ENCODE measurements at places on chromosomes 13 and 19.

GRCh38 chr13:110479215-110479545 lies 82.3 kb downstream of the RAB20 start:
- no peak for DNase-seq

- DNase-seq = no peak
Observed at GRCh38 chr19:42277821-42278451, 8.9 kb downstream of the CIC start.

GRCh38 chr19:4369109-4369887 lies 25.9 kb downstream of the MPND start:
- no peak for DNase-seq

- peak; percentile 86 for DNase-seq
Observed at GRCh38 chr13:24683838-24684599, 3.8 kb downstream of the ATP12A start.

- no peak for DNase-seq
Observed at GRCh38 chr19:5717215-5717935, 2.6 kb downstream of the LONP1 start.

GRCh38 chr19:31223740-31224534 lies 125.3 kb downstream of the TSHZ3 start:
- no peak for DNase-seq

DNA sequence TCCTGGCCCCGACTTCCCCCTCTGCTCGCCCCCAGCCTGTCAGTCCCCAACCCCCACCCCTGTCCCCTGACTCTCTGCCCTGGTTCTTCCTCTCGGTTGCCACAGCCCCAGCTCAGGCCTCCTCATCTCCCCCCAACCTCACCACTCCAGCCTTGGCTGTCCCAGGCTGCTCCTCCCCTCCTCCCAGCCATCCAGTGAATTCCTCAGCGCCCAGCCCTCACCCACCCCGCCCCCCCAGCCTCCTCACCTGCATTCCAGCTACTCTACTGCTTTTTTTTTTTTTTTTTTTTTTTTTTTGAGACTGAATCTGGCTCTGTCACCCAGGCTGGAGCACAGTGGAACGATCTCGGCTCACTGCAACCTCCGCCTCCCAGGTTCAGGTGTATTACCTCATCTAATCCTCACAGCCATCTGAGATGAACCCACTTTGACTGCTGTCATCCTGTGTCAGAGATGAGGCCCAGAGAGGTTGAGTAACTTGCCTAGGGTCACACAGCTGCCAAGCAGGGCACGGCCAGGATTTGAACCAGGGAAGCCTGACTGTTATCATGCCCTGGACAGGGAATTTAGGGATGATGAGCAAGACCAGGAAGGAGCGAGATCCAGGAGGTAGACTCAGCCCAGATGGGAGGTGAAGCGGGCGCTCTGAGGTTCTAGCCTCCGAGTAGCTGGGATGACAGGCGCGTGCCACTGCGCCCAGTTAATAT lies 2.6 kb downstream of the SULT2B1 start:
- DNase-seq = no peak

DNA sequence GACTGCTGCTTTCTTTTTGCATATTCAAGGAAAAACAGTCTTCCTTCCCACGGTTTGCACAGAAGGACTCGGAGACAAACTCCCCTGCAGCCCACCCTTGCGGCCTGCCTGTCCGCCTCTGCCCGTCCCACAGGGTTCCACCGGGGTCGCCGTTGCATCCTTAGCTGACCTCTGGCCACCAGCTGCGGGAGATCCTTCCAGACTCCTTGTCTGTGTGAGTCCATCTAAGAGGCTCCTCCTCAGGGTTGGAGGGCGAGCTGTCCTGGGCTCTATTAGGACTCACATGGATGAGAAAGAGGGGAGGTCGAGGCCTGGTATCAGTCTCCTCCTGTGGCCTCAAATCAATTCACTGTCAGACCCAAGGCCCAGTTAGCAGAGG lies 39.2 kb downstream of the KLF2 start:
- DNase-seq = no peak

DNA sequence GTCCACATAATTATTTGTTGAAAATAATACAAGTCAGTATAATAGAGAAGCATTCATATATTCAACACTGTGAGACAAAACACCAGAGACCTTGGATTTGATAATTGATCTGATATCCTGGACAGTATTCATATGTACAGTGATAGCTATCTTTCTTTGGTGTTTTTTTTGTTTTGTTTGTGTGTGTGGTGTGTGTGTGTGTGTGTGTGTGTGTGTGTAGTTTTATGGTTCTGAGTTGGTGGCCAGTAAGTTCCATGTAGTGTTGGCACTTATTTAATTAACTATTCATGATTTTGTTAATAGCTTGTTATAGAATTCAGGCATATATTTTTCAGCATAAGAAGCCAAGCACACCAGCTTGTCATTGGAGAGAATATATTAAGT lies 1.6 kb upstream of the ANGPTL6 start:
- DNase-seq = no peak

GRCh38 chr19:39133431-39134270 lies 8.1 kb downstream of the PAK4 start:
- DNase-seq = peak; percentile 33

GRCh38 chr13:76383676-76384461 lies 502.3 kb downstream of the KCTD12 start:
- no peak for DNase-seq

GRCh38 chr19:38270587-38271167 lies 6.3 kb downstream of the SPINT2 start:
- no peak for DNase-seq

DNA sequence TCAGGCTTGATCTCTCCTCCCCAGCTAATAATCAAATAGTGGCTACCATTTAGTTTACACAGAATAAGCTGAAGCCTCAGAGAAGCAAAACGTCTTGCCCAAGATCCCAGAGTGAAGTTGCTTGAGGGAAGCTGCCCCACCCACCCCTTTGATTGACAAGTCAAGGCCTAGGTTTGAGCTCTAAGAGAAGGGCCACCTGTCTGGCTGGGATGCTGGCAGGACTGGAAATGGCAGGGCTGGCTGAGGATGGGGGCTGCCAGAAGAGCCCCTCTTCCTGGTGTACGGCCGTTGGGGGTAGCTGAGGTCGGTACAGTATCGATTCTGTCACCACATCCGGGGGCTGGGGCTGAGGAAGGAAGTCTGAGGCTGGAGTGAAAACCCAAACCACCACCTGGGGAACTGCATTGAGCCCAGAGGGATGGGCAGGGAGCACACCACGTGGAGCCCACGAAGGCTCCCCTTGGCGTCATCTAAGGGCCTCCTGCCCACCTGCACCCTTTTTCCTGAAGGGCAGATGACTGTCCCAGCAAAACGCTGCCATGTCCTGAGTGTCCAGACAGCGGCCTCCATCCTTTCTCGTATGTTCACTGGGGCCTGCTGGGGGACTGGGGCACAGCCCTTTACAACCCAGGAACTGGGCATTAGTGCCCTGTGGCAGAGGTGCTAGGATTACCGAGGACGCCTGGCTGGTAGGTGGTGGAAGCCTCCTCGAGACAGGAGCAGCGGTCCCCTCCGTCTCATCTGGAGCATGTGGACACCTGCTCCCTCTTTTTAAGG lies 1.4 kb upstream of the PRKD2 start:
- DNase-seq = no peak

DNA sequence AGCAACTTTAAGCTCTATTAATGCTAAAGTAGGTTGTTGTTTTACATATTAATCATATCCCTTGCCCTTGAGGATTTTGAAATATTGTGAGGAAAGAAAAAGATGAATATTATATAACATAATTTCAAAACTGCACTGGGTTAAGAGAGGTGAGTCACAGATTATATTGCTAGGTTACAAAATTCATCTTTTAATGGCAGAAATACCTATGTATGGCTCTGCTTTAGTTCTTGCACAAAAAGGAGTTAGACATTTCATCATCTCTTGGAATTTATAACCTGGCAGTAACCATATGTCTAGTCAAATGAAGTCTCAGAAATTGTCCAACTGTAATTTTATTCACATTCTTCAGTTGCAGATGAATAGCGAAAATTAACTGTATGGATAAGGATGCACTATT lies 2041.1 kb downstream of the OLFM4 start:
- DNase-seq = no peak

- peak; percentile 88 for DNase-seq
Observed at GRCh38 chr19:4327252-4327876, 11.3 kb downstream of the STAP2 start.

GRCh38 chr13:85283408-85283807 lies 515.8 kb downstream of the SLITRK6 start:
- DNase-seq = no peak
